ENCODE measurements at places on chromosomes 3 and 15.

- DNase-seq: no peak
These were observed 423 bp upstream of the PHLDB2 start for GRCh38 chr3:111858642-111859041.

DNA sequence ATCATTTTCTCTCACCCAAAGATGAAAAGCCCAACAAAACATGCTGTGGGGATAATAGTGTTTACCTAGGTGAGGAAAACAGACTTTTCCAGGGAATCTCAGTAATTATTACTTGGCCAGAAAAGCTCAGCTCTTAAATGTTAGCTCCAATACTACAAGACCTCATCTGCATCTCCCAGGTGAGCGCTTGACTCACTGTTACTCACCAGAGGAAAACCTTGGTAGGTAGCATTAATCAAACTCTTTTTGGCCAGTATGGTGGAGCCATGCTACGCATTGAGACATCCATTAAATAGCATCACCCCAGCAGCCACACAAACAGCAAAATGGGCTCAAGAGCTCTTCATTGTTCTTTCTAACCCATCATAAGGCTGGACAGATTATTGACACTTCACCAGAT lies 99.0 kb downstream of the TIGIT start:
- DNase-seq: no peak

- DNase-seq: no peak
These were observed 163.4 kb downstream of the KLF13 start for GRCh38 chr15:31489801-31490646.

GRCh38 chr15:71973366-71973765 lies 144.6 kb downstream of the MYO9A start:
- no peak for DNase-seq

DNA sequence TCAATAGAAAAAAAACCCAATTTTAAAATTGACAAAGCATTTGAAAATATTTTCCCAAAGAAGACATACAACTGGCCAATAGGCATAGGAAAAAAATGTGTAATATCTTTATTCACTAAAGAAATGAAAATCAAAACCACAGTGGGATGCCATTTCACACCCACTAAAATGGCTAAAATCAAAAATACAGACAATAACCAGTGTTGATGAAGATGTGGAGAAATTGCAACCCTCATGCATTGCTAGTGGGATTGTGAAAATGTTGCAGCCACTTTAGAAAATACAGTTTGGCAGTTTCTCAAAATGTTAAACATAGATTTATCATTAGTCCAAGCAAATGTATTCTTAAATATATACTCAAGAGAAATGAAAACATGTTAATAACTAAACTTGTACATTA lies 315.1 kb upstream of the GPR149 start:
- no peak for DNase-seq

GRCh38 chr15:87591582-87591981 lies 665.0 kb downstream of the NTRK3 start:
- DNase-seq: no peak

DNA sequence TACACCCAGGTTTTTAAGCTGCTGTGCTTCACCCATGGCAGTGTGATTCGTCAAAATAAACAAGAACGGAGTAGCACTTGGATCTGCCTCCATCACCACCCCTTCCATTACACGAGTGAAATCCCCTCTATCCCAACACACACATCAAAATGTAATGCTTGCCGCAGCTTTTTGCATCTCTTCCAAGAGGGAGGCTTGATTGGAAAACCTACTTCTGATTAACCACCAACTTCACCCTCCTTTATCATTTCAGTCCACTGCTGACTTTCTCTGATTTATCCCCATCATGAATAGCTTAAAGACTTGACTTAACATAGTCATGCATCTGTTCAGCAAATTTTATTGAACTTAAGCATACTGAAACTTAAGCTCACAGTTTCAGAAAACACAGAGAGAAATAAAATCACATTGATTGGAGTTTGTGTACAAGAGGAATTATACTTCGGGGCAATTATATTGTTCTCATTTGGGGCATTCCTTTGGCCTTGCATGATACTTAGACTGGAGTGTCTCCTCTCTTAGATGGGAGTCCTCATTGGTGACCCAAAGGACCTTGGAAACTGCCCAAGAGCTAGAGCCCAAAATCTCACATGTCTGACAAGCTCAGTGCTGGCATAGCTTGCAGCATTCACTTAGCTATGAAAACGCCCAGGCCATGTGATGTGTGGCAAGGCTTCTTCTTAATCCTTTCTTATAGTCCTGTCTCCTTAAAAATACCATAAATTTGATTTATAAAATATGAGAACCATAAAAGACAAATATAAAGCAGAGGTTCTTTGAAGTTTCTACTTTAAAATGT lies 124.3 kb upstream of the UMPS start:
- DNase-seq: no peak

DNA sequence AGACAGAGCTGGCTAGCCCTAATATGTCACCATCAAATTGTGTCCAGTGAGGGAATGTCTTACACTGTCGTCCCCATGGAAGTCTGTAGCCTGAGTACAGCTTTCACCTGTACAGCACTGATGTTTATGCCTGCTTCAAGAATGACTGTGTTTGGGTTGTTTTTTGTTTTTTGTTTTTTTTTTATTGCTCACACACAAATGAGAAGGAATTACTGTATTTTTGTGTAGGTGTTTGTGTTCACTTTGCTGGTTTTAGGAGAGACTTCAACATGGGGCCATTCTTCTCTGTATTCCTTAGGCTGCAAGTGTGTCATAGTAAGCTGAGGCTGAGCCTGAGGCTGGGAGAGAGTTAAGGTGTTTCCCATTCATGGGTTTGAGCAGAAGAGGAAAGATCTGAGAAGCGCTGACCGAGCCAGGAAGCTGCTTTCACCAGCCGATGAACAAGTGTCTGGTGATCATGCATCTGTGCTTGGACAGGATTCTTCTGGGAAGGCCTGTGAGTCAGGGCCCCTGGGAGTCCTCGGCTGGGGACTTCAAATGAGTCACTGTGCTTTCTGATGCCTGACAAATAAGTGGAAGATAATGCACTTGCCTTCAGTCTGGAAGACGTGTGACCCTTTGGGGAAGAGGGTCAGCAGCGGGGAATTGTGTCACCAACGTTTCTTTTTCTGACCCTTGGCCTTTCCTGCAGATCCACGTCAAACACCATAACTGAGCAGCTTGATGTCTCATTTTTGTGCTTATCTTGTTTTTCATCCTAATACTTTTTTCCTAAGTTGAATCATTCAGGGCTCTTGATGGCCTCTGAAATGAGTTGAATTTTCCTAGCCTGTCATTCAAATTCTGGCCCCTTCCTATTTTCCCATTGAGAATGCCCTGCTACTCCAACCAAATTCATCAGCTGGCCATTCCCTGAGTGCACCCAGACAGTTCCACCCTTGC lies 36.7 kb upstream of the ZBTB38 start:
- DNase-seq: no peak

DNA sequence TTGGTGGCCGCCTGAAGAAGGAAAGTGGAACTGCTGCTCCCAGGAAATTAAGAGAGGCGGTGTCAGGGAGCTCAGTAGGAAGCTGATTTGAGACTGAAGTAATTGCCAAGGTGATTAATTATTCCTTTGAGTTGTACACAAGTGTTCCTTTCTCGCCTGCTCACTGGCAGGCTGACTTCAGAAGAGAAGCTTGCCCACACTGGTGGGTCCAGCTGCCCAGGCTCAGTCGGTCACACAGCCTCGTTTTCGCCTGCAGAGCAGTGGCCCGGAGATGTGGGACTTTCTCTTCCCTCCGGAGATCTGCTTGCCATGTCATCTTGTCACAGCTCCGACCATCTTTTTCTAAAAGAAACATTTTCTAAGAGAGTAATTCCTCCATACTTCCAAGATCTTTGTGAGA lies 478.0 kb downstream of the MCTP2 start:
- no peak for DNase-seq

DNA sequence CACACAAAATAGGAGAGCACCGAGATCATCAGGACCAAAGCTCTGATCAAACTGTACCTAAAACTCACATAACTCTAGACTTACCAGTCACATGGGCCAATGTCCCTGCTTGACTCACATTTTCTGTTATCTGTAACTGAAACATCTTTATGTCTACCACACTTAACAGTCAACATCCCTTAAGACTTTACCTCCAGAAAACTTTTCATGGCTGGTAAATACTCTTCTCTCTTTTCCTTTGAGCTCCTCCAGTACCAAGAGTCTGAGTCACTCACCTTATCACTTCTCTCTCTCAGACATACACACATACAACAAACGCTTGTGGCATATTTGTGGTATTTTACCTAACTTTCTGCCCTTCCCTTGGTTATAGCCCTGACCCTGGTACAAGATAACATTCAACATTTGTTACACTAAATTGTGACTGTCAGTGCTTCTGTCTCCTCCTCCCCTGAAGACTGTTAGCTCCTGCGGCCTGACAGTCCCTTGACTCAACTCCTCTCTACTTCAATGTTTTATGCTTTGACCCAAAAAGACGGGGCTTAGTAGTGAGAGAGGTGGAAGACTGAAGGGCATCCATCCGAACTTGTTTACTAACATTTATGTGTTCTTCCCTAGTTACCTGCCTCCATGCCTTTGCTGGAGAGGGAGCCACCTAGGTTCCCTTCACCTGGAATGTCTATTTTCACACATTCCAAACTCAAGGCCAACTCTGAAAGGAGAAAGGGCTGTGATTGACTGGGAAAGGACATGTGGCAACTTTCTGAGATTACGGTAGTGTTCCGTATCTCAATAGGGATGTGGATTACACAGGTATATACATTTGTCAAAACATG lies 3.7 kb upstream of the EFHB start:
- no peak for DNase-seq

- DNase-seq: no peak
These were observed 17.8 kb downstream of the TMEM212 start for GRCh38 chr3:171860830-171861535.

DNA sequence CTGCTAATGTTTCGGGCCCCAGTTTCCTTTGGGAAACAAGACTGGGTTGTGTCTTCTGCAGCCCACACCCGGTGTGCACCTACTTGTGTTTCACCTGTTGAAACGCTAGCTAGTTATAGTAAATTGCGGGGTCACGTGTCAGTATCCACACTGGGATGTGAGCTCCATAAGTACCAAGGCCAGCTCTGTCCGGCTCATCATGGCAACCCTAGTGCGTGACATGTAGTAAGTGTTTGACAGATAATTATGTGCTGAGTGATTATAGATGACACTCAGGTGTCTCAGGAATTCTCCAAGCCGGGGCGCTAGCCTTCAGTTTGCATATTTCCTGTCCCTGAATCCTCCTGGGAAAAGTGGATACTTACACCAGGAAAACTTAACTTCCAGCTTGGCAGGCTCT lies 12.8 kb downstream of the APOD start:
- no peak for DNase-seq

- DNase-seq: no peak
These were observed 118.1 kb downstream of the LRRK1 start for GRCh38 chr15:101037090-101037830.

GRCh38 chr15:66043264-66043663 lies 174.0 kb downstream of the RAB11A start:
- no peak for DNase-seq

GRCh38 chr3:189941679-189942078 lies 179.0 kb downstream of the P3H2 start:
- DNase-seq: no peak

DNA sequence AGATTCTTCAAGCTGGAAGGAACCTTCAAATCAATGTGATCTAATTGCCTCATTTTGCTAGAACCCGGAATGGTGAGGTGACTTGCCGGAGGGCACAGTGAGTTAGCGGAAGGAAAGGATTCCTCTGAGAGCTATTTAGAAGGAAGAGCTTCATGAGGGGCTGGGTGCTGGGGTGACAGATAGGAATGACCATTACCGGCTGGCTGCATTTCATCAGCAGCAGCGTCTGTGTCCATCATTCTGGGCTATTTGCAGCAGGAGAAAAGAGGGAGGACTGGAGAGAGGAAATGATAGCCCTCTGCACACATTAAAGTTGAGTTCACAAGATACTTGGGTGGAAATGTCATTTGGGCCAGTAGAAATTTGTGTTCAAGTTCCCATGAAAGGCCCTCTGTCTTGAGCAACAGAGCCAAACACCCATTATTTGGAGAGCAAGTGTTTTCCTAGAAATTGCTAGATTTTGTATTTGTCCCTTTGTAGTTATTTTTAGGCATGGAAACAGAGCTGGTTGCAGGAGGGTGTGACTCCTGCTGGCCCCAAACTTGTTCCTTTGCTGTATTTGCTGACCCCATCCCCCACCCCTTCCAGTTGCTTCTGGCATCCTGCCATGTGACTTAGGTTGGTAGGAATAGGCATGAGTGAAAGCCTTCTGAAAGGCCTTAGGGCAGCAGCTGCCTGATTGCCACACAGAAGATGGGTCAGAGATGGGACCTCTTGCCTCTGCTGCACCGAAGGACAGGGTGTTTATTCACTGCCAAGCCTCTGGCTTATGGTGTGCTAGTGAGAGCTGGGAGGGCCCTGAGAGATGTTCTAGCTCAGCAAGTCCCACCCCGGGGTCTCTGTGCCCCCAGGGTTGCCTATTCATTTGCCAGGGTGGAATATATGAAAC lies 87.5 kb upstream of the PLXNA1 start:
- DNase-seq: no peak

- DNase-seq: no peak
These were observed 291.8 kb downstream of the UACA start for GRCh38 chr15:70471517-70471916.

GRCh38 chr3:76824658-76825240 lies 215.2 kb upstream of the ROBO2 start:
- DNase-seq: no peak

GRCh38 chr3:175612487-175613196 lies 753.5 kb downstream of the NAALADL2 start:
- no peak for DNase-seq

DNA sequence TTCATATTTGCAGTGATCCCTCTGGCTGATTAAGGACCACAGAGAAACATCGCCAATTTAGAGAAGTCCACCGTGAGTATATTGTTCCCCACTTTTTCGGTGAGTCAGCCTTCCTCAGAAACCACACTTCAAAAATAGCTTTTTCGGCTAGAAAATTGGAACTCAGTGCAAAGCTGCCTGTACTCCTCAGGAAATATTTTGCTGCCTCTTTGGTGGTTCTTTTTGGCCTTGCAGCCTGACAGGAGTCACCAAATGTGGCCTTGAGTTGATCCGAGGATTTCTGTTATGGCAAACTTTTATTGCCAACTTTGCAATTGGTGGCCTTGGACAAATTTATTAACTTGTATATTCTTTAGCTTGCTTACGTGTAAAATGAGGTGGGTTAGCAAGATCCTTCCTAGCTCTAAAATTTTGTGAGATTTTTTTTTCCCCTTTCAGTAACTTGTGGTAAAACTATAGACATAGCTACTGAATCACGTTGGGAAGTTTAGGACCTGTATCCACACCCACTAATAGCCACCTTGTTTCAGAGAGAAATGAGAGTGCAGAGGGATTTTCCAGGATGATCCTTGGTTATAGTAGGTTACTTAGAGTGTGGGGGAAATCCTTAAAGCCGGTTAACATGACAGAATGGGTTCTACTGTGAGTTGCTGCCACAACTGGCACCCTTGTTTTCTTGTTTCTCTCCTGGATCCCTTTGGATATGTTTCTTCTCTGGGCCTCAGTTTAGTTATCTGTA lies 9.9 kb downstream of the ARL6IP5 start:
- no peak for DNase-seq
